ENCODE measurements at places on chromosomes 5 and 9.

DNA sequence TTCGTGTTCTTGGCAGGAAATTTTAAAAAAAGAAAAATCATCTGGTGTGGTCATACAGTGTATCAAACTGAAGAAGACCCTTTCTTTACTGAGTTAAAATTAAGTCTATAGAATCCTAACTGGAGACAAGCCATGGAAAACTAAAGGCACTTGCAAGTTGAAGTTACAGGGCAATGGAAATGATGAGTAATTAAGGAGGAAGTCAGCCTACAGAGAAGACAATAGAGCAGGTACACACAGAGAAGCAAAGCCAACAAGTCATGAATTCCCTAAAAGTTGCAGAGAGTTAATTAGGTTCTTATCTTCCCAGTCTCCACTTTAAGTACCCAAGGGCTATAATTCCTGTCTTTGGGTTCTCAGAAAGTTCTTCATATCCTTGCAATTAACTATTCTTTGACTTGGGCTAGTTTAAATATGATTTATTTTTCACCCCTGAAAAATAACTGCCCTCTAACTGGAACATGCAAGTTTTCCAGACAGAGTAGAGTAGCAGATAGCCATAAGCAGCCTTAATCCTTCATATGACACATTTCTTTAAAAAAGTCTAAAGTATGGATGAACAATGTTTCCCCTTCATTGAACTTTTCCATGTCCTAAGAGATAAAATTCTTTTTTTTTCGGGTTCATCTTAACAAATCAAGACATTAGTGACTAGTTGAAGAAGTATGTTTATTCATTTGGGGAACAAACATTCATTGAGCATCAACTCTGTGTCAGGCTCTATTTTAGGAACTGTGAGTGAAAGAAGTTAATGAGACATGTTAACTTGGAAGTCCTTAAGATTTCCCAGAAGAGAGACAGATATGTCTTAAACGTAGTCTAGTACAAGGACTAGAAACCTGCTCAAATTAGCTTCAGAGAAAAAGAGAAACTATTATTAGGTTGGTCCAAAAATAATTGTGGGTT is 5.2 kb upstream of the ITGA2 start:
- DNase-seq: no peak

- no peak for DNase-seq
Measured at GRCh38 chr9:137049544-137050449, 3.8 kb upstream of the NPDC1 start.

DNA sequence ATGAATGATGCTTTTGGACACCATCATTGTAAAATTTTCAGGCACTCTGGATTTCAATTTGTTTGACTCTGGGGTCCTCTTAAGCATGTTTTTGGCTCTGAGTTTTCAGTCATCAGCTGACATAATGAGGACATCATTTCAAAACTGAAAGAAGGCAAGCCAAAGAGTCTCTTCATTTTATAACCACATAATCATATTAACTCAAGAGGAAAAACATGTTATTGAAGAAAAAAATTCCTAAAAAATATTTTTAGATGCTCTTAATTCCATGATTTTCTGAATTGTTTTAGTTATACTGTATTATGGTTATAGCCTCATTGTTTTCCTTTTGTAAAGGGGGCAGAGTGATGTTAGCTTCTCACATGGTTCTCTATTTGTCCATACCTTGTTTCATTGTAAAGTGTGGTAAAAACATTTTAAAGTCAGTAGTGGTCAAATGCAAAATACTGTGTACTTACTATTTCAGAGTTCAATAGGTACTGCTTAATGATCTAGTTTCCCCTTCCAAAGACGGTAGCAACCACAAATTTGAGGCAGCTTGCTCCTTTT is 472.1 kb downstream of the DMRT2 start:
- DNase-seq: no peak

DNA sequence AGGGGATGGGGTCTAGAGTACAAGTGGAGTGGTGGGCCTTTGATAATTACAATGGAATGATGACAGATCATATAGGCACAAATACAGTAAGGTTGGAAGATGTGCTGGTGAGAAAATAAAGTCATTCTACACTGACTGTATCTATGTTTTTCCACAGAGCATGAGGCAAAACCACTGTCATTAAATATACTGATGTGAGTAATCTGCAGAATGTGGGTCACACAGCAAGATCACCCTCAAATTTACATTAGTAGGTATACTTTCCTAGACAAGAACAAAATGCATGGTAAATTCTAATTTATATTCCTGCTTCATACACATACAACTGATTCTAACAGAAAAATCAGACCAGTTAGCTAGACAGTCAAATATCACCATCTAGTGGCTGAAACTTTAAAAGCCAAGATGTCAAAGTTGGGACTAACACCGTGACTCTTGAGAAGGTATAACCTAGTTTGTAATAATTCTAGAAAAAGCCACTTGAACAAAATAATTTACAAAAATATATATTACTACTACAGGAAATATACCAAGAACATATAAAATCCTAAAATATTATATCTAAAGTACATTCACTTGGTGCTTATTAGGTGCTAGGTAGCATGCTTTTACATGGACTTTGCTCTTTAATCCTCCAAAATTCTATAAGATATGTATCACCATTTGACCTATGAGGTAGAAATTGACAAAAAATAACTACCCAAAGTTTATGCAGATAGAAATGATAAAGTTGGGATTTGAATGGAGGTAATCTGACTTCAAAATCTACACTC is 19.5 kb downstream of the TTC33 start:
- DNase-seq: no peak

DNA sequence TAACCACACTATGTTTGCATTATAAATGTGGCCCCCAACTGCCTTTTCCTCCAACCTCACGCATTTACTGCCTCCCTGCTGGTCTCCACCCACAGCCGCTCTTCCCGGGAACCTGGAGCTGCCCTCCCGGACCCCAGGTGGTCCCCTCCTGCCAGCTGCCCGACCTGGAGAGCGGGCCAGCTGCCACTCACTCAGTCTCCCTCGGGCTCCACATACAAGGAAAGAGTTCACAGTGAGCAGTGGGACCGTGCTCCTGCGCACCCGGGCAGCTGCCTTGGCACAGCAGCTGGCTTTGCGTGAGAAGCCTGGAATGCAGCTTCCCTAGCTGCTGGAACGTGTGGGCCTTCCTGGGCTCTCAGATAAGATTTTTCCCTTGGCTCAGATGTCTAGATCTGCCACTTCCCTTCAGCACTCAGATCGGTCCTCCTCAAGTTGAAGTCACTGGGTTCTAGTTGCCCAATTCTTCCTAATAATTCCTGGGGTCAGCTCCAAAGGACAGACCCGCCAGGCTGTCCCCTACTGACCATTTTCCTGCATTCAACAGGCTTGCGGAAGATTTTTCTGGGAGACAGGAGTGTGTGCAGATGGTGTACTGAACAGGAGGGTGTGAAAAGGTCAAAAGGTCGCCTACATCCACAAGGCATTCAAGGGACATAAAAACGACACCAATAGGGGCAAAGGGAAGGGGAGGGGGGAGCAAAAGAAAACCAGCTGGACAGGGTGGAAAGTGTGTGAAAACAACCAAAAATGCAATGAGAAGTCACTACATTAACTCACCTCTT is 69.1 kb downstream of the MYO10 start:
- no peak for DNase-seq

- no peak for DNase-seq
Measured at GRCh38 chr5:34533582-34534522, 122.3 kb upstream of the RAI14 start.

DNA sequence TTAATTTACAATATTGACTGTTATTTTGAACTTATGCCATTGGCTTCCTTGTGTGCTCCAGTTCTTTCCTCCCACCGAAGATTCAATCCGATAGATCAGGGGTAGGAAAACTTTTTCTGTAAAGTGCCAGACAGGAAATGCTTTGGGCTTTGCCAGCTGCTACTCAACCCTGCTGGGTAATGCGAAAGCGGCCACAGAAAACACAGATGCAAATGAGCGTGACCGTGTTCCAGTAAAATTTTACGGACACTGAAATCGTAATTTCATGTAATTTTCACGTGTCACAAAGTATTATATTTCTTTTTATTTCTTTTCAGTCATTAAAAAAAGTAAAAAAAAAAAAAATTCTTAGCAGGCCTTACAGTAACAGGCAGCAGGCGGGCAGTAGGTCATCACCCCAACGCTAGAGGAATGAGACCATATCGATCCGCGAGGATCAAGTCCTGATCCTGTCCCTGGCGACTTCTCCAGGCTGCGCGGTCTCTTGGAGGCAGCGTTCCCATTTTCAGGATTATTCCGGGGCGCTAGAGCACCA is 599 bp downstream of the NMRK1 start:
- DNase-seq: no peak

GRCh38 chr9:36802201-36802920 is 229.7 kb downstream of the MELK start:
- peak; percentile 23 for DNase-seq

- no peak for DNase-seq
Measured at GRCh38 chr9:18829873-18830272, 203.1 kb downstream of the SAXO1 start.

DNA sequence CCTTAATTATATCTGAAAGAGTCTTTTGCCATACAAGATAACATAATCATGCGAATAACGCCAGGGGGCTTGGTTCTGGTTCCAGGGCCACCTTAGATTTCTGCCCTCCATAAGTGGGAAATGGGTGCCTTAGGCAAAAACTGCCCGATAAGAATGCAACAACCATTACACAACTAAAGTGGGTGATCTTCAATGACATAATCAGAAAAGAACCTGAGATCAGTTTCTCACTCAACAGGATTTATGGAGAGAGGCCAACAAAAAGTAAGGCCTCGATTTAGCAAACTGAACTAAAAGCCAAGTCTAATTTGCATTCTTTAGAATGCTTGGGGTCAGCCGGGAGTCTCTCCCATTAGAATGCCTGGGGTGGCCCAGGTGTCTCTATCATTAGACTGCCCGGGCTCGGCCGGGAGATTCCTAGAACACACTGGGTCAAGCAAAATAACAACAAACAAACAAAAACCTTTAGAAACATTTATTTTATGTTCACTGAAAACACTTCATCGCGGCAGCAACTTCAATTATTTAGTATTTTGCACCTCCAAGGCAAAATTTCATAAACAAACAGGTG is 194.8 kb downstream of the AUH start:
- no peak for DNase-seq

DNA sequence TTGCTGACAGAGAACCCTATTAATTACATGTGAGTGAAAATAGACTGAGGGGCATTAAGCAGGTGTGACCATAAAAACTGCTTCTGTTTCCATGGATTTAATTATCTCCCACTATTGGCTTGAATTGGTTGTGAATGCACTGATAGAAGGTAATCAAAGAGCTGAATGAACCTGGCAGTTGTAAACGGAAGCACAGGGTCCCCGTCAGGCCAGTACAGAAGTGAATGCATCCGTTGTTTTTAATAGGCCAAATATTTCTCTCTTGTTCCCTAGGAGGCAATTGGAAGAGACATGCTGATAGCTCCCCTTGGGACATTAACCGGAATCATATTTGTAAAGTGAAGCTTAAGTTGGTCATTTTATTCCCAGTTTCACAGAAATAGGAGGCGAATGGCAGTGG is 147.0 kb downstream of the CAVIN4 start:
- no peak for DNase-seq

DNA sequence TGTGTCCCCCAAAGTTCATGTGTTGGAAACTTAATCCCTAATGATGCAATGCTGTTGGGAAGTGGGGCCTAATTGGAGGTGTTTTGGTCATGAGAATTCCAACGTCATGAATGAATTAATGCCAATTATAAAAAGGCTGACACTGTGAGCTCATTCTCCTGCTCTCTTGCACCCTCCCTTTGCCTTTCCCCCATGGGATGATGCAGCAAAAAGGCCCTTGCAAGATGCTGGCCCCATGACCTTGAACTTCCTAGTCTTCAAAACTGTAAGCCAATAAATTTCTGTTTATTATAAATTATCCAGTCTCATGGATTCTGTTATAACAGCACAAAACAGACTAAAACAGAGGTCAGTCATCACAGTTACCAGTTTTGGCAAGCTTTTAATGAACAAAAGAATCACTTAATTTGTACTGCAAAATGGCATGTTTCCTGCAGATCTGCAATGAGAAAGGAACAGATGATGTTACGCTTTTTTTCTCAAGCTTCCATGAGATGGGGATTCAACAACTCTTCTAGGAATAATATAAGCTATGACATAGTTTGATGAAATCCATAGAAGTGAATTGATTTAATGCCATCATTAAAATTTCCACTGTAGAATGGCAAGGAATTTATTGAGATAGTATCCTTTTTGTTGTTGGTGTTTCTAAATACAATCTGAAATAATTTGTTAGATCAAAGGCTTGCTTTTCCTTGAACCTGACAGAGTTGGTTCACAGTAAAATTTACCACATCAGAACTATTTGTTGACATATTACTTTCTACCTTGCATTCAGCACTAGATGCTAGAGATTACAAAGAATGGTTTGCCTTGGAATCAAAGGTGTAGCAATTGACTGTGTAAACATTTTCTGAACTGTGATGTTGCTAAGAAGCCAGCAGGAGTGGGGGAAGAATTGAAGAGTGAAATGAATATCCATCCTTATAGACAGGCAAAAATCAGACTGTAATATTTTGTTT is 29.3 kb upstream of the RFK start:
- DNase-seq: no peak
